H9 (cell line): ENCODE measurements at places on chromosomes 11 and 22. TPM values are rescaled to one million over a fixed set of nuclear protein-coding genes. Genes with fewer than 3 reads are reported as not detected.

Gene CTTN
- total RNA-seq: 224 and 226 TPM in 2 replicates

Gene OSBPL5
- 11.1 and 16.1 TPM in 2 replicates for total RNA-seq

Gene ARHGAP20
- total RNA-seq: 0.04 and 0.09 TPM in 2 replicates

Gene SHISA8
- 0.72 and 1.4 TPM in 2 replicates for total RNA-seq

Gene KCNJ11
- total RNA-seq: 2.3 and 2.9 TPM in 2 replicates

Gene RASD2
- 0.42 and 0.53 TPM in 2 replicates for total RNA-seq

Gene SORL1
- total RNA-seq: 64.4 and 68.3 TPM in 2 replicates

Gene GRIA4
- total RNA-seq: 0.46 and 0.83 TPM in 2 replicates

Gene ARHGEF17
- total RNA-seq: 6.2 and 7.4 TPM in 2 replicates

Gene UCP3
- total RNA-seq: 0.77 and 0.85 TPM in 2 replicates

Gene OLFML1
- total RNA-seq: not detected in 2 replicates

DNA sequence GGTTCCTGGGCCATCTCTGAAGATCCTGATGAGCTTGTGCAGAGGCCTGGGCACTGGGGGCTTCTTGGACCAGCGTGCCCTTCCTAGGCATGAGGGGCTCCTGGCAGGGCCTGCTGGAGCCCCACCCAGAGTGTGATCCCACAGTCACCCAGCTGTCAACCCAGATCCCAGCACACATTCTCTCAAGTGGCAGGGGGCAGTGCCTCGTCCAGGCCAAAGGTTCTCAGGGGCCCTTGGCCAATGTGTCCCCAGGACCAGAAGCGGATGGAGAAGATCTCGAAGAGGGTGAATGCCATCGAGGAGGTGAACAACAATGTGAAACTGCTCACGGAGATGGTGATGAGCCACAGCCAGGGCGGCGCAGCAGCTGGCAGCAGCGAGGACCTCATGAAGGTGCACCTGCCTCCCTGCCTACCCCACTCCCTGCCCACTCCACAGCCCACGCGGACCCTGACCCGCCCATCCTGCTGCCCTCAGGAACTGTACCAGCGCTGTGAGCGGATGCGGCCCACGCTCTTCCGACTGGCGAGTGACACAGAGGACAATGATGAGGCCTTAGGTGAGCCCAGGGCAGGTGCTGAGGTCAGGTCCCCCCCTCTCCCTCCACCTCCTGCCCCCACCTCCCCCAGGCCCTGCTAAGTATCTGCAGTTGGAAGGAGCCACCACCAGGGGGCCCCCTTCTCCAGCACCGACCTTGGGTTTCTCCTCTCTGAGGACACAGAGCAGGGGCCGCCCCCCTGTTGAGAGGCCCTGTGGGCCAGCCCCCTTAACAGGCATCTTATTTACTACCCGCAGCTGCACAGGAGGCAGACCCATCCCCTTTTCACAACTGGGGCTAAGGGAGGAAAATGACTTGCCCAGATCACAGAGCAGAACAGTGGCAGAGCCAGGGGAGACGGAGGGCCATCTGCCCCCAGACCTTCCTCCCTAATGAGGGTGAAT, 14.7 kb downstream of the GGA1 start:
- peaks cover 2% of the 10 kb centered on the region; the same call in 1 of the 2 replicates for H3K4me1 ChIP-seq
- H3K27ac ChIP-seq: no peak overlapping the region
- no peak overlapping the region for H3K4me3 ChIP-seq
- DNase-seq: peak; percentile 85
- H3K36me3 ChIP-seq: peaks cover 38% of the 10 kb centered on the region

DNA sequence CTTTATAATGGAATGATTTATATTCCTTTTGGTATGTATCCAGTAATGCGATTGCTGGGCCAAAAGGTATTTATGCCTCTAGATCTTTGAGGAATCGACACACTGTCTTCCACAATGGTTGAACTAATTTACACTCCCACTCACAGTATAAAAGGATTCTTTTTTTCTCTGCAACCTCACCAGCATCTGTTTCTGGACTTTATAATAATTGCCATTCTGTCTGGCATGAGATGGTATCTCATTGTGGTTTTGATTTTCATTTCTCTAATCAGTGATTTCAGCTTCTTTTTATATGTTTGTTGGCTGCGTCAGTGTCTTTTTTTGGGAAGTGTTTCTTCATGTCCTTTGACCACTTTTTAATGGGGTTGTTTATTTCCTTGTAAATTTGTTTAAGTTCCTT, 679.3 kb downstream of the JRKL start:
- no peaks in the 10 kb centered on the region for H3K4me1 ChIP-seq
- DNase-seq: no peak

DNA sequence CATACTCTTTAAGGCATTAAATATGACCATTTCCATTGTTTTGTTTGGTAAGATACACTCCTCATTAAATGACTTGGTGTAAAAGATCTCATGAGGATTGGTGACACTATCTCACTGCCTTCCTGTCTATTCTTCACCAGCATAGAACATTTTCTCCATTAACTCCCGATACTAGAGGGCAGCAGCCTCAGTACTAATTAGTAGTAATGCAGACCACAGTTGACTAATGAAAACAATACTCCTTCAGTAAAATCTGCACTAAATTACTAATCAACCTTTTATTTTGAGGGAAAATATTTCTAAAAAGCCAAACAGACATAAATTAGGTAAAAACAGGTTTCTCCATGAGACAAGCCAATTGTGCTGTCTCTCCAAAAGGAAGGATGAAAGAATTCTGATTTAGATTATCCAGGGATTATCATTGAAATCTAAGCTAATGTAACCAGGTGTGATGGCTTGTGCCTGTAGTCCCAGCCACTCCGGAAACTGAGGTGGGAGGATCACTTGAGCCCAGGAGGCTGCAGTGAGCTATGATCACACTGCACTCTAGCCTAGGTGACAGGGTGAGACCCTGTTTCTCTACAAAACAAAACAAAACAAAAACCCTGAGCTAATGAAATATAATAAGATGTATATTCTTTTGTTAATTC, 9.4 kb downstream of the PGM2L1 start:
- H3K27me3 ChIP-seq: no peaks in the 10 kb centered on the region
- peak; percentile 50 for DNase-seq
- H3K4me3 ChIP-seq: peak overlapping the region; percentile 6; the same call in 2 of the 3 replicates
- no peak overlapping the region for H3K27ac ChIP-seq

DNA sequence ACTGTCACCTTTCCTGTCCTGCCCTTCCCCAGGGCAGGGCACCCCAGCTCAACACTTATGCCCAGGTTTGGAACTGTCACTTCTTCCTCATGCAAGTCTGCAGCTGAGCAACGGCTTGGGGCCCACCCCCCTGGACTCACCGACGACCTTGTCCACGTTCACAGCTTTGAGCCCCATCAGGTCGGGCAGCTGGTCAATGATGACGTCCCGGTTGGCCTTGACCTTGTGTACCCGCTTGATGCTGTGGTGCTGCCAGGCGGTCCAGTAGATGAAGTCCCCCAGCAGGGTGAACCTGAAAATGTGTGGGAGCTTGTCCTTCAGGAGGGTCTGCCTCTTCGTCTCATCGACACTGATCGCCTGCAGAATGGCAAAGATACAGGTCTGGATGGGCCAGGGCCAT, 135.0 kb downstream of the CRYBB2 start:
- no peaks in the 10 kb centered on the region for H3K27me3 ChIP-seq
- no peak for DNase-seq
- H3K36me3 ChIP-seq: peaks cover 47% of the 10 kb centered on the region
- no peak overlapping the region for H3K4me3 ChIP-seq
- H3K4me1 ChIP-seq: no peaks in the 10 kb centered on the region

GRCh38 chr22:19982991-19983578, 33.5 kb downstream of the ARVCF start:
- H3K4me1 ChIP-seq: no peaks in the 10 kb centered on the region; the same call in 1 of the 2 replicates
- DNase-seq: no peak
- H3K36me3 ChIP-seq: peaks cover 7% of the 10 kb centered on the region; the same call in 2 of the 3 replicates
- no peak overlapping the region for H3K4me3 ChIP-seq
- no peaks in the 10 kb centered on the region for H3K27me3 ChIP-seq

DNA sequence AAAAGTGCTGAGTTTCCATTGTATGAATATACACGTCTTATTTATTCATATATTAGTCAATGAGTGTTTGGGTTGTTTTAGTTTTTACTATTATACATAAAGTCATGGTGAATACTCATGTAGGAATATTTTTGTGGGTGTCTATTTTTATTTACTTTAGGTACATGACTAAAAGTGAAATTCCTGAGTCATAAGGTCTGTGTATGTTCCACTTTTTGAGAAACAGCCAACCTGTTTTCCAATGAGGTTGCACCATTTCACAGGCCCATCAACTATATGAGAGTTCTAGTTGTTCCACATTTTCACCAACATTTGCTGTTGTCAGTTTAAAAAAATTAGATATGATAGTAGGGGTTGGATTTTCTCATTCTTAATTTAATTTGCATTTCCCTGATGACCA, 6.6 kb upstream of the OR6X1 start:
- no peaks in the 10 kb centered on the region for H3K27me3 ChIP-seq
- H3K4me1 ChIP-seq: no peaks in the 10 kb centered on the region
- no peak overlapping the region for H3K27ac ChIP-seq
- DNase-seq: no peak

GRCh38 chr11:120556797-120557196, 45.2 kb downstream of the GRIK4 start:
- H3K27me3 ChIP-seq: no peaks in the 10 kb centered on the region; the same call in 1 of the 2 replicates
- no peak for DNase-seq
- H3K4me3 ChIP-seq: peak overlapping the region; percentile 6; the same call in 1 of the 3 replicates
- H3K36me3 ChIP-seq: no peaks in the 10 kb centered on the region

- DNase-seq: no peak
- H3K27me3 ChIP-seq: no peaks in the 10 kb centered on the region
- H3K4me1 ChIP-seq: no peaks in the 10 kb centered on the region
- H3K27ac ChIP-seq: no peak overlapping the region
- peaks cover 69% of the 10 kb centered on the region for H3K36me3 ChIP-seq
These were observed 38.9 kb downstream of the CTTN start for GRCh38 chr11:70437111-70437784.

GRCh38 chr11:134950692-134951304, 538.8 kb upstream of the B3GAT1 start:
- H3K27ac ChIP-seq: no peak overlapping the region
- H3K4me3 ChIP-seq: no peak overlapping the region
- H3K36me3 ChIP-seq: no peaks in the 10 kb centered on the region
- H3K4me1 ChIP-seq: peaks cover 9% of the 10 kb centered on the region
- no peak for DNase-seq

GRCh38 chr11:113982306-113982705, 7.4 kb downstream of the HTR3A start:
- no peaks in the 10 kb centered on the region for H3K36me3 ChIP-seq
- no peaks in the 10 kb centered on the region for H3K4me1 ChIP-seq
- no peak overlapping the region for H3K27ac ChIP-seq
- DNase-seq: no peak
- no peak overlapping the region for H3K4me3 ChIP-seq

DNA sequence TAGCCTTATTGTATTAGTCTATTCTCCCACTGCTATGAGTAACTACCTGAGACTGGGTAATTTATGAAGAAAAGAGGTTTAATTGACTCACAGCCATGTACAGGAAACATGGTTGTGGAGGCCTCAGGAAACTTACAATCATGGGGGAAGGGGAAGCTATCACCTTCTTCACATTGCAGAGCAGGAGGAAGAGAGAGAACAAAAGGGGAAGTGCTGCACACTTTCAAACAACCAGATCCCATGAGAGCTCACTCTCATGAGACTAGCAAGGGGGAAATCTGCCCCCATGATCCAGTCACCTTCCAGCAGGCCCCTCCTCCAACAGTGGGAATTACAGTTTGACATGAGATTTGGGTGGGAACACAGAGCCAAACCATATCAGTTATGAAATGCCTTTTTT, 179.4 kb downstream of the ARHGAP42 start:
- H3K4me1 ChIP-seq: peaks cover 6% of the 10 kb centered on the region; the same call in 1 of the 2 replicates
- DNase-seq: no peak
- H3K27ac ChIP-seq: no peak overlapping the region
- H3K27me3 ChIP-seq: no peaks in the 10 kb centered on the region
- H3K36me3 ChIP-seq: no peaks in the 10 kb centered on the region
- H3K4me3 ChIP-seq: no peak overlapping the region

DNA sequence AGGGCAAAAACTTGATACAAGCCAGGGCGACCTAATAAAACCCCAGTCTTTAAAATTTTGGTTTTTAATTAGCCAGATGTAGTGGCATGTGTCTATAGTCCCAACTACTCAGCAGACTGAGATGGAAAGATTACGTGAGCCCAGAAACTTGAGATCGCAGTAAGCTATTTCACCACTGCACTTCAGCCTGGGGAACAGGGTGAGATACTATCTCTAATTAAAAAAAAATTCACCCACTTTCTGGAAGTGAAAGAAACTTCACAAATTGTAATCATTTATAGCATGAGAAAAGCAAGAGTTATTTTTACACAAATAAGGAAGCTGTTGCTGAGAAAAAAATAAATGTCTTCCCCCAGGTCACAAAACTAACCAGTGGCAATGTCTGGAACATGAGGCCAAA, 882 bp upstream of the GLYATL2 start:
- no peaks in the 10 kb centered on the region for H3K27me3 ChIP-seq
- no peak overlapping the region for H3K4me3 ChIP-seq
- DNase-seq: no peak
- H3K4me1 ChIP-seq: no peaks in the 10 kb centered on the region
- no peak overlapping the region for H3K27ac ChIP-seq
- H3K36me3 ChIP-seq: peaks cover 12% of the 10 kb centered on the region; the same call in 1 of the 2 replicates
